ENCODE measurements at places on chromosomes 16 and 17. TPM values are rescaled to one million over a fixed set of nuclear protein-coding genes. Genes with fewer than 3 reads are reported as not detected.

The ATP1B2 gene
- 0.07 TPM for total RNA-seq

The SPATA32 gene
- not detected for total RNA-seq

The PLEKHH3 gene
- total RNA-seq = 16.9 TPM

The KRT20 gene
- total RNA-seq = not detected
